H9 (cell line): ENCODE measurements at places on chromosomes 3 and 15.

DNA sequence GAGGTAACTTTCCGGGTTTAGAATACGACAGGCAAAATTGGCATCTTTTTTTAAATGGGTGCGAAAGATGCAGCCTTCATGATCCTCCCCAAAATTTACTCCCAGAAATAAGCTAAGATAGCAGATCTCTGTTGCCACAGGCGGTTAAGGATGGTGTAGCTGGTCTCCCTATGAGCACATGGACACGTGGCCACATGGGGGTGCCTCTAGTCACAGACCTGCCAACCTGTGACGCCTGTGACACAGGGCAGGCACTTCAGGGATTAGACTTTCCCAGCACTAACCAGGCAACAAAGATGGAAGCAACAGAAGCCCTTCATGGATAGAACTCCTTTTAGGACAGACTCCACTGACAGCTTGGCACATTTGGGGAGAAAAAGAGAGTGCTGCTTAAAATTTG is 320.3 kb downstream of the THSD4 start:
- DNase-seq, result peak; percentile 36

DNA sequence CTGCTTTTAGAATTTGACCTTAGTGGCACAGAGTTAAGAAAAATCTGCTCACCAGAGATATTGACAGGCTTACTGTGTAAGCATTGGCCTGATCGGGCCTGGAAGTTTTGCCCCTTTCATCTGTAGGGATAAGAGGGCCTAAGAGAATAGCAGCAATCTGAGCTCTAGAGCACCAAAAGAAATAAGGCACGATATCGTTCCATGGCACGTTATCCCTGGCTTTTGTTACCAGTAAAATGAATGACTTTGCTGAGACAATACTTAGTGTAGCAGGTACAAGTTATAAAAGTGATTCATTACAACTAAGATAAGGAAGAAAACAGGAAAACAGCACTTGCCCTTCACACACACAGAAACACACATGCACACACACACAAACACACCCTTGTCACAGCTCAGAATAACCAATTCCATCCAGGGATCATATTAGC is 5.0 kb downstream of the THBS1 start:
- no peak for DNase-seq

DNA sequence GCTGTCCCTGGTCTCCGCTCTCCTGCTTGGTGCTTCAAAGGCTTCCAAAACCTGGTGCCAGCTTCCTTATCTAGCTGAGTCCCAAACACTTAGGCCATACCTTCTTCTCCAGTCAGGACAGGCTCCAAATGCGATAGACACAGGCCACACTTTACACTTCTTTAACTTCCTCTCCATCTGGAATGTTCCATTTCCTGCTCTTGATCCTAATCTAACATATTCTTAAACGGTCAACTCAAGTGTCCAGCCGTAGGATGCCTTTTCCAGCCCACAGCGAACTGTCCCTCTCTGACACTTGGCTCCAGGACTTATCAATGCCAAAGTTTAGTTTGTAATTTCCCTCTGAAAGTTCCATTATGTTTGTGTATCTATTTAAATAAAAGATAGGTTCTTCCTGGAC is 19.2 kb upstream of the PLA2G4F start:
- DNase-seq, result no peak

- no peak for DNase-seq
Measured at GRCh38 chr3:5423076-5423475, 235.6 kb downstream of the EDEM1 start.

DNA sequence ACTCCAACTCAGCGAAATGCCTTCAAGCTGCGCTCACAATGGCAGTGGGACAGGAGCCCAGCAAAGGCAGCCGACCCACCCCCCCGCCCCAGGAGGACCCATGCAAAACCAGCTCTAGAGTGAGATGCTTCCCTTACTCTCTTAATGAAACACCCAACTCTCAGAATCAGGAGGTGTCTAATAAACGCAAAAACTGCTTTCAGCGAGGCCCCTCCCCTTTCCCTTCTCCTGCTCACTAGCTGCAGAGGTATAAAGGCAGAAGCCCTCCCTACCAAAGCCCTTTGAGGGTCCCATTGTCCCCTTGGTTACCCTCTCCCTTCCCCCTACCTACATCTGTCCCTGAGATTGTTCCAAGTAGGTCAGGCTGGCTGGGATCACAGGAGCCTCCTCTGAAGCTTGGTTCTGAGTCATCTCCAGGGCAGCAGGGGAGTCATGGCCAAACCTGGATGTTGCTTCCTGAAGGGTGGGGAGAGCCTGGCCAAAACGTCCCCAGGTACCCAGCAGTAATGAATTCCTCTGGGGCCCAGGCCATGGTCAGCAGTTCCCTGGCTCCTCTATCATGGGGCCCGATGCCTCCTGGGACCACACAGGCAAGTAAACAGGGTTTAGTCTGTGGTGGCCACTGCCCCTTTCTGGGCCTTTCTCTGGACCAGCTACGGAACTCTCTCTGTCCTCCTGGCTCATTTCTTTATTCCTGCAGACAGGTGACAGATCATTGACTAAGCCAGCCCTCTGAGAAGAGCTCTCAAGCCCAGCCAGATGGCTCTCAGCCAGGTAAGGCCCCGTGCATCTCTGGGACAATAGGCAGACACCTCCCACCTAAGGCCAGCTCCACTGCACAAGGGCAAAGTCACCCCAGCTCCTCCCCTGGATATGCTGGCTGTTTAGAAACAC is 8.6 kb downstream of the KLHL25 start:
- no peak for DNase-seq

GRCh38 chr3:134649106-134649705 is 1.6 kb downstream of the KY start:
- peak; percentile 0 for DNase-seq

- DNase-seq, result no peak
Measured at GRCh38 chr15:40316931-40317330, 6.6 kb upstream of the INAFM2 start.
